ENCODE measurements at places on chromosomes 13 and 19.

DNA sequence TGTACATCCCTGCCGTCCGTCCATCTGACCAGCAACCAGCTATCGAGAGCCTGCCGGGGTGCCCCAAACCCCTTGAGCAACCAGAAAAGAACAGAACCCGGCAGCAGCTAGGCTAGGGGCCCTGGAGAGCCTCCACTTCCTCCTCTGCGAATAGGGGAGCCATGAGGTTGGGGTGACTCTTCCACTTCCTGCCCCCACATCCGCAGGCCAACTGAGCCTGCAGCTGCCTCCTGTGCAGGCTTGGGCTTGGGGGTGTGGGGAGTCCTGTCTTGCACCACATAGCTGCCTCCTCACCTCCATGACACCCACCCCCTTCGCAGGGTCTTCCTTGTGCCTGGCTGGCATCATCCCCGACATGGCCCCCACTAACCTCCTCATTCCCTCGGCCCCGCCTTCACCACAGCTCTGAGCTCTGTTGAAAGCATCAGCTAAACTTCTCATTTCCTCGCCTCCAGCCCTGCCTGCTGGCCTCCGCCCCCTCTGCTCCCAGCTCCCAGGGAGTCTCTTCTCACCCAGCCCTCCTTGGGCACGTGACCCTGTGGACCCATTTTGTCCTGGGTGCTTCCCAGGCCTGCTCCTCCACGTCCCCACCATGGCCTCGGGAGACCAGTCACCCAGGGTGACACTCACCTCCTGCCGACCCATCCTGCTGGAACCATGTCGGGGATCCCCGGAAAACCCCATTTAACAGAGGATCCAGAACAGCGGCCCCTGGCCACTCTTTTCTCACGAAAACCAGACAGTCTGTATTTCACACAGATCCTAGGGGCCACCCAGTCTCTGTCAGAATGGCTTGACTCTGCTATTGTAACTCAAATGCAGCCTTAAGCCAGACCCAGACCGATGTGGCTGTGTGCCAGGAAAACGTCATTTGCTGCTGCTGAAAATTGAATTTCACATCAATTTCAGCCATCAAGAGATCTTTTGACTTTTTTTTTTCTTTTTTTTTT is 50.4 kb downstream of the MYO9B start:
- no peak for DNase-seq

- no peak for DNase-seq
Measured at GRCh38 chr13:113648216-113648610, 9.8 kb downstream of the ATP4B start.

- DNase-seq: no peak
Measured at GRCh38 chr13:107117327-107118012, 549.5 kb upstream of the ARGLU1 start.

- DNase-seq: peak; percentile 12
Measured at GRCh38 chr13:21233086-21233485, 56.6 kb downstream of the MRPL57 start.

DNA sequence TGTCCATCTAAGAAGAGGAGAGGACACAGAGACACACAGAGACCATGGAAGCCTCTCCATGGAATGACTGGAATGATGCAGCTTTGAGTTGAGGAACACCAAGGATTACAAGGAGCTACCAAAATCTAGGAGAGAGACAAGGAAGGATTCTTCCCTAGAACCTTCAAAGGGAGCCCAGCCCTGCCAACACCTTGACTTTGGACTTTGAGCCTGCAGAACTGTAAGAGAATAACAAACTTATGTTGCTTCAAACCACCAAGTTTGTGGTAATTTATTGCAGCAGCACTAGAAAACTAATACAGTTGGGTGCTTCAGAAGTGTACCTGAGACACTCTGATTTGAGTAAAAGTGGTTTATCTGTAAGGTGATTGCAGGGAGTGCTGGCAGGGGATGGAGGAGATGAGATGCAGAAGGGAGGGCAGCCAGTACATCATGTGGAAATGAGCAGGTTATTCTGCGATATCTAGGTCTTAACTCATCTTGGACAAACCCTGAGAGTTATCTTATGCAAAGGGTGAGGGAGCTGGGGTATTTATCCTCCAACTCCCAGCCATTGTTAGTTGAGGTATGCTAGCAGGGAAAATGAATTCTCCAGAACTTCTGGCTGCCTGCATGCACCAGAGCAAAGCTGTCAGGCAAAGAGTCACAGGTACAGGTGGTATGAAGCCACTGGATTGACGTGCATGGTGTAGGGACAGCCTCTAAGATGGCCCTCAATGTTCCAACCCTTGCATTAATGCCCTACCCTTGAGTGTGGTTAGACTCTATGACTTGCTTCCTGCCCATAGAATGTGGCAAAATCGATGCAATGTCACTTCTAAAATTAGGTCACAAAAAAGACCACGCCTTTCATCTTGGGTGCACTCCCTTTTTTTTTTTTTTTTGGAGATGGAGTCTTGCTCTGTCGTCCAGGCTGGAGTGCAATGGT is 31.3 kb upstream of the ADGRL1 start:
- DNase-seq: no peak

GRCh38 chr13:112900226-112900600 is 68.8 kb upstream of the MCF2L start:
- no peak for DNase-seq

GRCh38 chr19:33902395-33902794 is 105.7 kb downstream of the KCTD15 start:
- DNase-seq: no peak

- DNase-seq: no peak
Measured at GRCh38 chr19:51386882-51387520, 773 bp downstream of the LIM2 start.

DNA sequence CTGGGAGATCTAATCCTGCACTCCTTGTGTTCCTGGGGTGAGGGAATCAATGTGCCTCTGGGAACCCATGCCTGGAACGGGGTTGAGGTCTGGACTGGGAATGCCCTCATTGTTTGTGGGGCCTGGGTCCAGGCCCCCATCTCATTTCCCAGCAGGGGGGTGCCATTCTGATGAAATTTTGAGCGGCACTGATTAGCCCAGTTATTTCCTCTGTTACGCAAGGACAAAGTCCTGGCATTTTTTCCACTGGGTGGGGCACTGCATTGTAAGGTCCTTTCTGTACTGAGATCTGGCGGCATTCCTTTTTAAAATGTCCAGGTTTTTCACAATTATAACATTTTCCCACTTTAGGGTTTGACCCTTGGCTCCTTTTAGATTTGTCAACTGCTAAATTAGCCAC is 14.8 kb downstream of the FPR3 start:
- peak; percentile 16 for DNase-seq

DNA sequence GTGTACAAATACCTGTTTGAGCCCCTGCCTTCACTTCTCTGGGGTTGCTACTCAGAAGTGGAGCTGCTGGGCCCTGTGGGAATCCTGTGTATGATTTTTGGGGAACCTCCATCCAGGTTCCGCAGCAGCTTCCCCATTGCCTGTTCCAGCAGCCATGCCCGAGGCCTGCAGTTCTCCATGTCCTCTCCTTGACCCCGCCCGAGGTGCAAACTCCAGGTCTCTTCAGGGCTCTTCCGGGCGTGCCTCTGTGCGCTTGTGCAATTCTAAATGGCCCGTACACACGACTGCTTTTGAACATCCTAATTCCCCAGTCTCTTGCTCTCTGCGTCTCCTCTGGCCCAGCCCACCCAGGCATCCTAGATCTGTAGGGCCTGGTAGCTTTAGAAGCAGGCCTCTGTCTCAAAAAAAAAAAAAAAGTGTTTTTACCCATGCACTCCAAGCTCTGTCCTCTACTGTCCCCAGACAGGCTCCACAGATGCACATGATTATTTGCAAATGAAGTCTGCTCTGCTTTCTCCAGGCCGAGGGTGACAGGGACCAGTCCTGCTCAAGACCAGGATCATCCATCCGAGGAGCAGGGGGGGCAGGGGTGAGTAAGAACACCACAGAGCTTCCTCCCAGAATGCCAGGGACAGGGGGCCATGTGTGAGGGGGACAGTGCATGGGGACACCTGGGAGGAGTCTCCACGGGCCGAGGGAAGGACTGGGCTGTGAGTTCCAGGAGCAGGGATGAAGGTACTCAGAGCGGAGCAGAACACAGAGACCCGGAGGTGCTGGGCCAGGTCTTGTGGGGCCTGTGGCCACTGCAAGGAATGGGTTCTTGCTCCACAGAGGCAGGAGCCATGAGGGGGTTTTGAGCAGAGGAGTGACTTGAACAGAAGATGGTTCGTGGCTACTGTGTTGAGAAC is 51.7 kb downstream of the SLC7A9 start:
- DNase-seq: no peak

GRCh38 chr19:10230861-10231611 is at the start of gene S1PR2:
Gene S1PR2 (minus strand): TSS chr19:10231331. CDS start chr19:10224905, 6,426 bp downstream.
- peak; percentile 96 for DNase-seq

DNA sequence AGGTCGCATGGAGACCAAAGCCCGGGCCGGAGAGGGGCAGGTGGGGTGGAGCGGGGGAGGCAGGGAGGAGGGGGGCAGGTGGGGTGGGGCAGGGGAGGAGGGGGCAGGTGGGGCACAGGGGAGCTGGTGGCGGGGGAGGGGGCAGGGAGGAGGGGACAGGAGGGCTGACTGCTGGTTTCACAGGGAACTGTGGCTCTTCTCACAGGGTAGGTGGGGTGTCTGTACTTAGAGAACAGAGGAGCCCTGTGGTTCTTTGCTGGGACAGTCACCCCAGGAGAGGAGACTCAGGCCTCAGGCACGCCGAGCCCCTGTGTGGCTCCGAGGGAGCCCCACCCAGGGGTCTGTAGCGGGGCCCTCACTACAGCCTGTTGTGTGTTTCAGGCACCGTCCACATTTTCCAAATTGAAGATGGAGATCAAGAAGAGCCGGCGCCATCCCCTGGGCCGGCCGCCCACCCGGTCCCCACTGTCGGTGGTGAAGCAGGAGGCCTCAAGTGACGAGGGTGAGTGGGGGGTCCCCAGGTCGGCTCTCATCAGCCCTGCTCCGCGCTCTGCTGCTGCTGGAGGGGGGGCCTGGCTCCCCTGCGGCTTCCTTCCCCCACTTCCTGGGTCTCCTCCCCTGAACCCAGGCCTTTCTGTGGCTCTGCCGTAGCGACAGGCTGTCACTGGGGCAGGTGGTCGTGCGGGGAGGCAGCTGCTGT is 162.7 kb downstream of the KDM4B start:
- DNase-seq: peak; percentile 31

DNA sequence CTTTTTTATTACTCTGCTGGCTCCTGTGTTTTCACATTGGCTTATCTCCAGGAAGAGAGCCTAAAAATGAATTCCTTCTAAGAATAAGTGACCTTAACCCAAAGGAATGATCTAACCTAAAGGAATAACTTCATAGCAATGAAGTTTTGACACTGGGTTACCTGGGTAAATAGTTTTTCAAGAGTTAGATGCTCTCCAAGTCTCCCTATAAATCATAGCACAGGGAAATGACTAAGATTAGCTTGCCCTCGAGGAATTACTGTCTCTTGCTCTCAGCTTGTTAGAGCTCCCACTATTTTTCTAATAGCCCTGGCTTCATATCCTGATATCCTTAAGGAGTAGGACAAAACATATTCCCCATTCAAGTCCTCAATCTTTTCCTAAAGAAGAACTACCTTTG is 66.3 kb downstream of the SPRY2 start:
- DNase-seq: no peak

GRCh38 chr13:25778808-25779305 is 273.0 kb downstream of the SHISA2 start:
- no peak for DNase-seq

DNA sequence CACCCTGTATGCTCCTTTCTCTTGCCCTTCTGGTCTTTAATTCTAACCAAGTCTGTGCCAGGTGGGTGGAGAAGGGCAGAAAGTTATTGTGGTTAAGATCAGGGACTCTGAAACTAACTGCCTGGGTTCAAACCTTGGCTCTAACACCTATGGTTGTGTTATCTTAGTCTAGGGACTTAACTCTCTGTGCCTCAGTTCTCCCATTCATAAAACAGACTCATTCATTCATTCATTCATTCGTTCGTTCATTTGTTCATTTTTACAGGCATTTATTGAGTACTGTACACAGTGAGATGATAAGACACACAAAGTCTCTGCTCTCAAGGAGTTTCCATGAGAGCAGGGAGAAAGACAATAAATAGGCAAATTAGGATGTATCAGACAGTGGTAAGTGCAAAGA is 30.1 kb downstream of the SOX21 start:
- no peak for DNase-seq

DNA sequence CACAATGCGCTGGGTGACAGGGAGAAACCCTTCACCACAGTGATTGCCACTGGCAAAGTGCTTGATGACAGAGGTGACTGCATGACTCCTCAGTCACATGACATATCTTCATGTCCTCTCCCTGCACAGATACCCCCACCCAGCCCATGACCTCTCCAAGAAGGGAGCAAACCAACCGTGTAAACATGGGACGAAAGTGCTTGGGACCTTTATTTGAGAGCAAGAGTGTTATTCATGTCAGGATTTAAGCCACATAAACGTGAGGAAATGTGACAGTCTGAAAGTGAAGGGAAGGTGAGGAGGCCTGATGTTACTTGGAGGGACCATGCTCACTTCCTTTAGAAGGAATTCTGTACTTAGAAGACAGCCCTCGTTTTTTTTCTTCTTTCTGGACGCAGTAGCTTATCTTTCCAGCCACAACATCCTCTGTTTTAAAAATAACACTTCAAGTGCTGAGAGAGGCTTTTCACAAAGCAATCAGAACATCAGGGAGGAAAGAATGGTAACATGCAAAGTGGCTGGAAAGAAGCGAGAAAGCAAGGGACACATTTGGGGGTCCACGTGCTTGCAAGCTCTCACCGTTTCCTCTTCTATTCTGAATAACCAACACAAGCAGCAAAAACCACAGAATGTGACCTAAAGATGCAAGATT is 35.6 kb downstream of the EPS15L1 start:
- DNase-seq: no peak

DNA sequence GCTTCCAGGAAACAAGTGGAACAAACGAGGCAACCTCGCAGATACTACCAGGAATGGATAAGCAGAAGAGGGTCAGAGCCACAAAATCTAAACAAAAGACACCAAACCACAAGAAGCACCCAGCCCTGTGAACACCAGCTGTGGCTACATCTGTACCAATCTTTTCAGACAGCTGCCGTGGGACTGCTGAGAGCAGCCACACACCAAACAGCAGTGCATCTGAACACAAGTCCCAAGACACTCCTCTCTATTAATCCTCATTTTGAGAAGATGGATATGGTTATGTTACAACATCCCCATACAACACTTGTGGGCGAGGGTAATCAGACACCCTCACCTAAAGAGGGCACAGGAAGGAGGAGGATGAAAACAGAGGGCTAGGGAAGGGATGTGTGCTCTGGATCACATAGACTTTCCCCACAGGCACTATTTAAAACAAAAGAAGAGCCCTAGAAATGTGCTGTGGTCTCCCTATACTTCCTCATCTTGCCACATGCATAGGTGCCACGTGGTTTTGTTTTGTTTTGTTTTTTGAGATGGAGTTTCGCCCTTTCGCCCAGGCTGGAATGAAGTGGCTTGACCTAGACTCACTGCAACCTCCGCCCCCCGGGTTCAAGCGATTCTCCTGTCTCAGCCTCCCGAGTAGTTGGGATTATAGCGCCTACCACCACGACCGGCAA is 41.6 kb upstream of the ZNF14 start:
- no peak for DNase-seq

DNA sequence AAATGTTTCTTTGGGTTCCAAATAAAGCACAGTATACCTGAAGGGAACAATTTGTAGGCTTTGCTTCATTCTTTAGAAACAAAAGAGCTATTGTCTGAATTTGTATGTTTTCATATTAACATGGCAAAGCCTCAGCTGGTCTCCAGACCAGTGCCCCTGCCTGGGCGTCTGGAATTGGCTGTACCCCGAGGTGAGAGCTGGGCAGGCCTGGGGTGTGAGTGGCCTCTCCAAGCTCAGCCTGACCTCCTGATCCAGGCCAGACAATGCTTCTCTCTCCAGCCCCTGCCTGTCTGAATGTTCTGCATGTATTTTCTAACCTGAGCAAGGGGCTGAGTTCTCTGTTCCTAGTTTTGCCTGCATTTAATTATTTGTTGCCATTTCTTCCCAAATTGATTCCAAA is 66.3 kb upstream of the MCF2L start:
- DNase-seq: no peak
